Breast epithelium (tissue), 4 donors: ENCODE measurements at places on chromosomes 11 and 22.

GRCh38 chr22:31575190-31575589 lies 78.9 kb downstream of the SFI1 start:
- peak; percentile 77 for DNase-seq

DNA sequence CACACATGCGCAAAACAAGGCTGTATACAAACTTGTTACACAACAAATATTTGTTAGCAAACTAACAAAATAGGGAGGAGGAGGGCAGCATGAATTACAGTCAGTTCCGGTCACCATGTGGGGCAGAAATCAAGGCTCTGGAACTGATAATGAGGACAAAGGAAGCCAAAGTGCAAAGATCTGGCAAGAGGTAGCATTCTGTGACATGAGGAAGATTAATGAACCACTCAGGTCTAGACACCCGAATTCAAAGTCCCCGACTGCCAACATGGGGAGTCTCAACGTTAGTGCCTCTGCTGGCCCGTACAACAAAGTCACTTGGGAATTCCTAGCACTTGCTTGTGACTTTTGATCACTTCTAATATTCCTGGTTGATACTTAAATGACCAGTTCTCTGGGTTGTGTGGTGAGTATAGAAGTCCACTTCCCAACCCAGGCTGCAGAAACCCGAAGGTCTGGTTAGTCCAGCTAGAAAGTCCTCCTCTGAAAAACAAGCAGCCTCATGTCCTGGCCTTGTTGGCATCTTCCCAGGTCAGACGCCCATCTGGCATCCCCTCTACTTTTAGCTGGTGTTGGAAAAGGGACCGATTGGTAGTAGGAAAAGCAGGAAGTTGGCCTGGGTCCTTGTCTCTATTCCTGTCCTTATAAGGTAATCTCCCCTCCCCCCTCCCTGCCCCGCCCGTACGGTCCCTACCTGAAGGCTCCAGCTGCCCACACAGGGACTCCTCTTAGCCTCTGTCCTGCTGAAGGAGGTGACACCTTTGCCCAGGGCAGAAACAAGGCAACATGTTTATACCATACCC lies 1.6 kb downstream of the SUN2 start:
- peak; percentile 90 for DNase-seq

GRCh38 chr22:39452740-39453040 lies 4.1 kb upstream of the MGAT3 start:
- DNase-seq, result no peak

GRCh38 chr22:32318361-32318760 lies 39.3 kb upstream of the RFPL3 start:
- no peak for DNase-seq

GRCh38 chr22:21931056-21931455 lies 21.6 kb downstream of the PPM1F start:
- no peak for DNase-seq

GRCh38 chr11:6553634-6554033 lies 49.8 kb downstream of the RRP8 start:
- no peak for DNase-seq
